Tibial nerve (tissue), 4 donors: ENCODE measurements at places on chromosomes 1 and 21.

- DNase-seq, result no peak
Observed at GRCh38 chr1:203898458-203899352, 37.3 kb downstream of the SNRPE start.

DNA sequence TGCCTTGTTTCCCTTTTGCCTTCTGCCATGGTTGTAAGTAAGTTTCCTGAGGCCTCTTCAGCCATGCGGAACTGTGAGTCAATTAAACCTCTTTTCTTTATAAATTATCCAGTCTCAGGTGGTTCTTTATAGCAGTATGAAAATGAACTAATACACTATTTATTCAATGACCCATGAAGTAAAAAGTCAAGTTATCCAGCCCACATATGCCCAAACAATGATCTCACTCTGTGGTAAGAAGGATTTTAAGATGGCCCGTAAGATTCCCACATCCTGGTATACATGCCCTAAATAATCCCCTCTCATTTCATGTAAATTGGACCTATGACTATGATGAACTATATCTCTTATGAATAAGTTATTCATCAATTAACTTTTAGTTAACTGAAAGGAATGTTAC, 1008.3 kb upstream of the B3GALT2 start:
- DNase-seq, result no peak

DNA sequence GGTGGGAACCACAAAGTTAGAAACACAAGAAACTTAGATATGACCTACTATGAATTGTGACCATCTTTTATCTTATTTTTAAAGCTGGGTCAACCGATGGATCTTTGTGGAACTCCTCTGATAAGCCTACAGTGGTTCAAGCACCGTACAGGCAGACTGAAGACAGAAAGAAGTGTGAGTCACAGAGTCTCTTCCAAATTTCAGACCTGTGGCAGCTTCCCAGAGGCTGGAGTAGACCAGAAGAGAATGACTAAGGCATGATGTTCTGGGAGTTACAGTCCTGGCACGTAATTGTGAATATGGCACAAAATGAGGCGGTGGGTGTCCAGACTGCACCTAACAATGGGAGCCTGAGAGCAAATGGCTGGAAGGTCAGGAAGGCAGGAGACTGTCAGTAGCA, 70.0 kb downstream of the LMO4 start:
- DNase-seq, result no peak

DNA sequence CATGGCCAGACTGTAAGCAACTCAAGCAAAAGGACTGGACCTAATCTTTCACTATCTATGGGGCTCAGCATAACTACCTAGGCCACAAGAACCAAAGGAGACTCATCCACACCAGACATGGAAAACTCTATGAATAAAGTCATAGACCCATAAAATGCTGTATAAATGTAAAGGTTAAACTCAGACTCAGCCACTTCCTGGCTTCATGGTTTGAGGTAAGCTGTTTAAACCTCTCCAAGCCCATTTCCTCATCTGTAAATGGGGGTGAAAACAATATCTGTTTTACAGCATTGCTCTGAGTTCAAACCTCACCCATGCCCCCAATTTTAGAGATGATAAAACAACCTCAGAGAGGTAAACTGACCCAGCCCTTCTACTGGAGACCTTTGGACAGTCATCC, 4.0 kb upstream of the SMIM12 start:
- no peak for DNase-seq

DNA sequence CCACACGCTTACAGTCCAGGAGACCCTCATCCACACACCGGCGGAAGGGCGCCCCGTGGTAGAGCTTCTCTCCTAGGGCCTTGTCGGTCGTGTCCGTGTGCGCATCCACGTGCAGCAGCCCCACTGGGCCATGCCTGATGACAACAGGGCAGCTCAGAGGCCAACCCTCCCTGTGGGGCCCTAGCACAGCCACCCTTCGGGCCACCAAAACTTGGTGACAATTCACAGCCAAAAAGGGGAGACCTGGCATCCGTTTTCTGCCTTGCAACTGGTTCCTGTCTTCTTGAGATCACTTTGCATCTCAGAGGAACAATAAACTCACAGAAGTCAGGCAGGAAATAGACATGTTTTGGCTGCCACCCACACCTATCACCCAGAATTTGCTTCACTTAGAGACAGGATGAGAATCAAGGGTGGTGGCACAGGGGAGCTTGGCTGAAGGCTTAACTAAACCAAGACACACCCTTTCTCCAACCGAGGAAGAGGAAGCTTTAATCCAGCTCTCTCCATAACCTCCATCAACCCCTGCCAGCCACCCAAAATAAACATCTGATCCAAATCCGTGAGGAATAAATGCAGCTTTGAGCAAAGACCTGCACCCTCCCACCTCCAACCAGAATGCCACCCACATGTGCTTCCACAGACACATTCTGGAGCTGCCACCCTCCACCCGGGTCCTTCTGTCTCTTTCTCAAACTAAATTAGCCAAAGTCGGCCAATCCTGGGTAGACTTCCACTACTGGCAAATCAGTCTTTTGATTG, 5.7 kb downstream of the AGMAT start:
- no peak for DNase-seq
